ENCODE measurements at places on chromosomes 4 and X. TPM values are rescaled to one million over a fixed set of nuclear protein-coding genes. Genes with fewer than 3 reads are reported as not detected.

GRCh38 chrX:49276671-49277534 lies 7.3 kb downstream of the PPP1R3F start:
- DNase-seq: no peak

GRCh38 chrX:46576458-46576857 lies 2.9 kb downstream of the CHST7 start:
- DNase-seq: no peak

DNA sequence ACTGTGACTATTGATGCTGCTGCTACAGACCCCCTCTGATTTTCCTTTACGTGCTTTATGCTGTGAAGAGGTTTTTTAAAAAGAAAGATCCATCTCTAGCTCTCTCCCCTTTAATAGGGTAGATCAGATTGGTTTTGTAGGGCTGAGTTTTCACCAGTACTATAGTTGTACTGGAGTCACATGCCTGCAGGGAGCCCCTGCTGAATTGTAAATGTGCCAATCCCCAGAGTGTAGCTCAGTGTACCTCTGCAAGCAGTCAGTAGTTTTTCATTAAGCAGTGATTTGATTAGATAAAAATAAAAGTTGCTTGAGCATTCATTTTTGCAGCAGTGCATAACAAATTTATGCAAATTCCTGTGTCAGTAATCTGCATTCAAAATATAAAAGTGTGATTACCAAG lies 179.2 kb downstream of the IL1RAPL2 start:
- no peak for DNase-seq

DNA sequence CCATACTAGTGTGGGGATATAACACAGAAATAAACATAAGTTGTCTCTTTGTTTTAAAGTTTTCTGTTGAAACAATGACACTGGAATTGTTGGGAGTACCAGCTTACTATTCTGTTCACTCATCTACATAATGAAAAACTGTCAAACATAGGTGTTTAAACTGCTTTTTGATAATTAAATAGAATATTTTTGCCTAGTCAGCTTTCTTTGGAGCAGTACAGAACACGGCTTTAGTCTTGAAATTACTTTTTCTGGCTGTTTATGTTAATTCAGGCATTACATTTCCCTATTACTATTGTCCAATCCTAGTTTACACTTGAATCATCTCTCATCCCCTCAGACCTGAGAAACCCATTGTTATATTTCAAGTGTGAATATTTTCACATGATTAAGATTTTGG lies 73.0 kb downstream of the FAM47B start:
- DNase-seq: no peak

DNA sequence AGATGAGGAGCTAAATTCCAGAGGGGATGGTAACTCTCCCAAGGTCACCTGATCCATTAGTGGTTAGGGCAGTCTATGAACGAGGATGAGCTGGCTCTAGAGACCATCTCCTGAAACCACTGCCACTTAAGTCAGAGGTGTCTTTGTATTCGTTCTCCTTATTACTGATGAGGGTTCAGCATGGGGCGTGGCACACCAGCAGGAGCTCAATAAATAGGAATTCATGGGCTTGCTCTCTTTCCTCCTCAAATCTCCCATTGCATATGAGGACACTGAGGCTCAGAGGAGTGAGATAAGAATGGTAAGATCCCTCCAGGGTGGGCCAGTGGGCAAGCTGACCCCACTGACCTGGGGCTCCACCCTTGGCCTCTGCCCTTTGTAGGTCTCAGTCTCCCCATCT lies 1.7 kb upstream of the GATA1 start:
- DNase-seq: no peak

DNA sequence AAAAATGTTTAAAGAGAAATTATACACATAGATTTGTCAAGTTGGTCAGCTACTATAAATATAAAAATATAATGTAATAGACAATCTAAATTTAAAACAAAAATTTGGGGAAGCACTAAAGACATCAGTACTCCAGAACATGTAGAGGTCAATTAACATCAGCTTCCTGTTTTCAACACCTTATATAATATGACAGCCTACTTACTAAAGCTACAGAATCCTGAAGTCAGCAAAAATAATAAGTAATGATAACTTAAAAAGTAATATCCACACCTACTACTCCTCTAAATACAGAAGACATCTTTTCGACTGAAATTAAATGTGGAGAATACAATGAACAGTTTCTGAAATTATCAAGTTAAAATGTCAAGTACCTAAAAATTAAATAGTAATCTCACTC lies 118.6 kb downstream of the LRBA start:
- no peak for DNase-seq

GRCh38 chr4:134126955-134127354 lies 74.6 kb downstream of the PABPC4L start:
- DNase-seq: no peak

DNA sequence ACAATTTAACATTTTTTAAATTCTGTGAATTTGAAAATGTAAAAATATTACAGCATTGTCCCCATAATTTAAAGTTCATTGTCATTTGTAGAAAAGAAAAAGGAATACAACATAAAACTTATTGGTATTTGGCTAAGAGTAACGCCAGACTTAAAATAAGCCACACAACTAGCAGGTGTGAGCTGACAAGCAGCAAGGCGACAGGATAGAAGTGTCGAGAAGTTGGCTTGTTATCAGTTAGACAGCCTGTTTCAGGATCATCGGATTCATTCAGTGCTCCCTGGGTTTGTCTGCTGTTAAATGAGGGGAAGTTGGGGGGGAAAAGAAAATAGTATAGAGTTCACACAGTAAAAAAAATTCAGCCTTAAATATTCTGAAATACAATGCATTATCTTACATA lies 393.6 kb downstream of the IL15 start:
- DNase-seq: no peak

GRCh38 chrX:111719426-111720210 lies 38.6 kb downstream of the ALG13 start:
- peak; percentile 3 for DNase-seq

DNA sequence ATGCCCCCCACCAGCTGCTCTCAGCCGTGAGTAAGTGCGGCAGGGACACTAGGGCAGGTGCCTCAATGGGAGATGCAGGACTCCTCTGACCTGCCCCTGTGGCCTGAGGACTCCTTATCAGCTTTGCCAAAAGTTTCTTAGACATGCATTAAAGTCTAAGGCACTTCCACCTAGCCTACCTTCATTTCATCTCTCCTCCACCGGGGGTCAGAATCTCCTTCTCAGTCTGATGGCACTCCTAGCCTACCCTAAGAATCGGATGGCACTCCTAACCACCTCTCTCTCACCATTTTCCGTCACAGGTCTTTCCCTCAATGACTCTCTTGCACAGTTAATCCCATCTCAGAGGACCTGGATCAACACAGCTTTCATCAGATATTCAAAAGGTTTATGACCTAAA lies 85.9 kb downstream of the OTC start:
- DNase-seq: no peak

DNA sequence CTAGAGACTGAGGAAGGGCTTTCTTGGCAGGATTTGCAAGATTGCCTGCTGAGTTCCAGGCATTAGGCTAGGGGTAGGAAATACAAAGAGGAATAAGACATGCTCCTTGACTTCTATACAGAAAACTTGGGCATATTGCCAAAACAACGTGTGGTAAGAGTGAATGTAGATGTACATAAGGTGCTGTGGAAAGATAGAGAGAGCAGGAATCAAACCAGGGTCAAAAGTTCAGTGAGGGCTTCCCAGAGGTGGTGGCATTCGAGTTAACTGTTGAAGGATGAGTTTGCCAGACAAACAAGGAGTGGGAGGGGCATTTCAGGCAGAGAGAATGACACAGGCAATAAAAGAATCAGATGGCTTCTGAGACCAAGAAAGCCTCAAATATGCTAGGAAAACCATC lies 187.9 kb downstream of the KDR start:
- no peak for DNase-seq

DNA sequence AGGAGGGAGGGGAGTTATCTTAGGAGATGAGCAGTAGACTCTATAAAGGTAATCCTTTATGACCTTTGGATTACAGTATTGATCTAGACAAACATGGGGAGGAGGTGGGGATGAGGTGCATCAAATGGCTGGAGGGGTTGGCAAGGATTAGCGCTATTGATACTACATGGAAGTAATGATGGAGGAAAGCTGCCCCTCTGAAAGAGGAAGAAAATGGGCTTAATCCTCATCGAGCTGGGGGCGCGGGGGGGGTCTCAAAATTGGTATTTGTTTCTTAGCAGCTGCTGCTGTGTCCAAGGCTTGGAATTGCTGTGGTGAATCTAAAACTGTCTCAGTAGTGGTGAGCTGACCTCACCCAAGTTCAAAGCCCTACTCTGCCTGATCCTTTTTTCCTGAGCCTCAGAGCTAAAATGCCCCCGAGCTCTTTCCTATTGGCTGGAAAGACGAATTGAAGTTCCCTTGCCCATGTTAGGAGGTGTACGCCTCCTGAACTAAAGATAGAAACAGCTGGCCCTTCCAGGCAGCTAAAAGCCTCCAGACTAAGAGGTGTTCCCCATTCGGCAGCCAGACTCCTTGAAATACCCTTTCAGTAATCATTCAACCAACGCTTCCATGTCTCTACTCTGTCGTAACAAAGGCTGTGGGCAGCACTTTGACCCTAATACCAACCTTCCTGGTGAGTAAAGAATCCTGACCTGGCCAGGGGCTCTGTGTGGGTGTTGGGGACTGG lies at the start of gene ITGB1BP2:
ITGB1BP2 (plus strand) TSS at position 556 of the 730 bp plus-strand sequence; CDS start at position 613, 57 bp downstream.
- DNase-seq: peak; percentile 46

DNA sequence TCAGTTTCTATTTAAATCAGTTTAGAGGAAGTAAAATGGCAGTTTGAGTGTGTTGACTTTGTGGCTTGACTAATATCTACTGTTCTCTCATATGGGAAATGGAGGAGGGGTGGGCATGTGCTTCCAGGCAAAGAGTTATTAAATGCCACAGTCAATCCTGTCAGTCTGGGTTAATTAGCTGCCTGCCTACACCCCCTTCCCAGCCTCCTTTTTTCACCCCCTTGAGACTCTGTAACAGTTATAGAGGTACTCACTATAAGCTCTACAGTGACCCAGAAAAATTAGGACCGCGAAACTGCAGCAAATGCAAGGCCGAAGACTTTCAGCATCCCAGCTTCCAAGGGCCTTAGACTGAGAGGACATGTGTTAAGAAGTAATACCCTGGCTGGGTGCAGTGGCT lies 165.2 kb downstream of the CORIN start:
- no peak for DNase-seq

DNA sequence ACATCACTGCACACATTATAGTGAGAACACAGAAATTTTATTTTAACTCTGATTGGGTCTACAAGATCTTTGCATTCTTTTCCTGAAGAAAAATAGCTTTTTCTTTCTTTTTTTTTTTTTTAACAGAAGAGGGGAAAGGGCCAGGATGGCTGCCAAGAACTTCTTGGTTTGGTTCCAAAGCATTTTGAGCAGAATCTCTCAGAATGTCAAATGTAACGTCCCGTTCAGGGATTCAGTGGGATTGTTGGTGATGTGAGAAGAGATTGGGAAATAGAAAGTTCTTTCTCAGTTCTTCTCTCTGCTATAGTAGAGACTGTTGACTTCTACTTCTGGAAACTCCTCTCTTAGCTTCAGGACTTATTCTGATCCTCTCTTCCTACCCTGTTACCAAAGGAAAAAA lies 70.9 kb upstream of the CBR4 start:
- DNase-seq: peak; percentile 87

GRCh38 chr4:158811216-158811540 lies 42.4 kb downstream of the FNIP2 start:
- DNase-seq: no peak

GRCh38 chr4:25171201-25171865 lies 11.1 kb upstream of the SEPSECS start:
- DNase-seq: no peak

DNA sequence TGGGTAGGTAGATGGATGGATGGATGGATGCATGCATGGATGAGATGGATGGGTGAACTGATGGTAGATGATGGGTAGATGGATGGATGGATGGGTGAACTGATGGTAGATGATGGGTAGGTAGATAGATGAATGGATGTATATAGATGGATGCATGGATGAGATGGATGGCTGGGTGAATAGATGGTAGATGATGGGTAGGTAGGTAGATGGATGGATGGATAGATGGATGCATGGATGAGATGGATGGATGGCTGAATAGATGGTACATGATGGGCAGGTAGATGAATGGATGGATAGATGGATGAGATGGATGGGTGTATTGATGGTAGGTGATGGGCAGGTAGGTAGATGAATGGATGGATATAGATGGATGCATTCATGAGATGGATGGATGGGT lies 15.1 kb upstream of the SLC25A6 start:
- no peak for DNase-seq

DNA sequence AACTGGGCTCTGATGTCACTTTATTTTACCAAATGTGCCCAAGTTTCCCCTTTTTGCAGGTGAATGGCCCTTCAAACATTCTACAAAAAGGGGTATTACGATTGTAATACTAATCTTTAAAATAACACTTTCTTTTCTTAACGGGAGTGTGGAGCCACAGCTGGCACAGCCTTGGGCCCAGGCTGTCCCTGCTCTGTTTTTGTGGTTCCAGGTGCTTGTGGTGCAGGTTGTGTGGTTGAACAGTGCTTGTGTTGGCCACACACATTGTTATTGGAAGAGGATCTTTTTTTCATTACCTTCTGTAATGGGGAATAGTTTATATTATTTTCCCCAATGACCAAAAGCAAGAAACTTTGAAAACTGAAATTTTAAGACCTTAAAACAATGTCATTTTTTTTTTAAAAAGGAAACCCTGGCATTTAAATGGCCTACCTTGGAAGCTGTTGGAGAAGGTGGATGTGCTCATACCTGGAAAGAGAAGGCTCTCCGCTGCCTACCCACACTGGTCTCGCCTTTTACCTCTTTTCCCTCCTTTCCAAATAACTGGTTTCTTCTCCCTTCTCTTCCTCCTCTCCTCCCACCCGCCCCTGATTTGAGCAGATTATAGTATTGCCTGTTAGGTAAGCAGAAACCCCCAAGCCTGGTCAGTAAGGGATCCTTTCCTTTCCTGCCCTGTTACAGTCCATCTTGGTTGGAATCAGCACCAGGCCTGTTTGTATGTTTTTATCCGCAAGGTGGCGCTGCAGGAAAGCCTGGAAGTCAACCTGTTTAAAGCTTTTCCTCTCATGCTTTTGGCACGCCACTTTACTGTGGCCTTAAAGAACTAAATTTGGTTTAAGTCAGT lies 28.6 kb downstream of the HADH start:
- DNase-seq: peak; percentile 87

PCGF3 gene
- 53.0 TPM for polyA plus RNA-seq

PAGE5 gene
- not detected for polyA plus RNA-seq

SLC34A2 gene
- polyA plus RNA-seq: 0.07 TPM

CSN3 gene
- not detected for polyA plus RNA-seq

ADH6 gene
- polyA plus RNA-seq: 0.27 TPM

TNIP3 gene
- polyA plus RNA-seq: 0.30 TPM

ETDA gene
- not detected for polyA plus RNA-seq

BCOR gene
- polyA plus RNA-seq: 24.6 TPM

FAM184B gene
- polyA plus RNA-seq: 6.6 TPM

SYTL5 gene
- 0.15 TPM for polyA plus RNA-seq

FAM9B gene
- 0.07 TPM for polyA plus RNA-seq

DCAF4L1 gene
- polyA plus RNA-seq: 0.12 TPM

EVC2 gene
- 4.7 TPM for polyA plus RNA-seq

IGSF1 gene
- polyA plus RNA-seq: 46.3 TPM

UGT2A3 gene
- polyA plus RNA-seq: not detected

SERPINA7 gene
- polyA plus RNA-seq: not detected

LRIT3 gene
- polyA plus RNA-seq: 0.13 TPM

GIMD1 gene
- not detected for polyA plus RNA-seq

LRBA gene
- 23.8 TPM for polyA plus RNA-seq

PRSS12 gene
- polyA plus RNA-seq: 4.0 TPM

All from muscle of back (tissue), 13 donors.